NCI-H1417 treated with DMSO at 0.1 percent for 48 hours (cell line): ENCODE measurements at places on chromosomes 6 and 20.

- no peak for DNase-seq
Measured at GRCh38 chr6:28695715-28696114, 170.0 kb downstream of the GPX5 start.

GRCh38 chr20:15336536-15336935, 999.1 kb upstream of the FLRT3 start:
- DNase-seq = no peak

GRCh38 chr6:34102696-34103095, 43.2 kb downstream of the GRM4 start:
- no peak for DNase-seq

GRCh38 chr6:17439243-17439993, 46.0 kb downstream of the CAP2 start:
- no peak for DNase-seq

- DNase-seq = no peak
Measured at GRCh38 chr20:62691487-62691886, 17.1 kb upstream of the NTSR1 start.

GRCh38 chr6:49087369-49087768, 375.7 kb downstream of the MMUT start:
- DNase-seq = no peak

- DNase-seq = no peak
Measured at GRCh38 chr6:43014434-43014909, 423 bp downstream of the KLHDC3 start.

DNA sequence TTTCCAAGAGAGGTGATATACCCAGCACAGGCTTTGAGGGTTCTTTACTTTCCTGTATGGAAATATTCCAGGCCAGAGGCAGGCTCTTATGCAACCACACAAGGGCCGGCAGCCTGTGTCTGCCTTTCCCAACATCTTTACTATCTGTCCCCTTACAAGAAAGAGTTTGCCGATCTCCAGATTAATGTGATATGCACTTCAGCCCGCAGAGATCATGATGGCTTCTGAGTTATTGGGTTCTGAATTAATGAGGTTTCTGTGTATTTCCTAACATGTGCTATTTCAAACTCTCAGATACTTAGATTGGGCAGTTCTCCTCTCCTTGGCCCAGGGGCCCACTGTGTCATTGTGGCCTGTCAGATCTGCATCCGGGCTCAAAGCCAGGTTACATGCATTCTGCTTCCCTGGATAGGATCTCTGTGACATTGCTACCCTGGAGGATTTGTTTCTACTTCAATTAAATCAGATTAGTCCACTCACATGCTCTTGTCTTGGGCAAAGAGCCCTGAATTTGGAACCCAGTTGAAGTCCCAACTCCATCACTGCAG, 56.6 kb downstream of the TGM2 start:
- DNase-seq = no peak

DNA sequence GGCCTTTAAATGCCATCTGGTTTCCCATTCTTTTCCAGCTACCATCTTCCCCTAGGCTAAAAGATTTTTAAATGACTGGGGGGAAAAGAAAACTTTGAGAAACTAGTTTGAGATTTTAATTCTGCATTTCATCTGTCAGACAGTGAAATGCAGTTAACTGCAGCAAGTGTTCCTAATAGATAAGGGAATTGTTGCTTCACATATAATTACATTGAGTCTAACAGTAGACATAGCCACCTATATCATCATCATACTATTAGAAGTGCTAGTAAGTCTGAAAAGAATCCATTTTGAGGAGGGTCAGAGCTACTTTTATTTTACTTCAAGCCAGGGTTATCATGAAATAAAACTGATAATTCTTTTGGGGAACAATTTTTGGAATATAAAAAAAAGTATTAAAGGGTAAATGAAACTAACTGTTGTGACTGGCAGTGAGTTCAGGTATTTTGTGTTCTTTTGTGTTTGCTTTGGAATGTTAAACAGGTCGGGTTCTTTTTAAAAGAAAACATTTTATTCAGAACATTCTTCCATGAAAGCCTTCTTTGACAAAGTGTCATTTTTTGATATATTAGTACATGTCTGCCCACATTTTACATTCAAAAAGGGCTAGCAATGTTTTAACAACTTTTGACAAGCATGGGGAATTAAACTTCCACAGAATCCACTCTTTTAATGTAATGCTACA, 170.1 kb downstream of the HS3ST5 start:
- no peak for DNase-seq

DNA sequence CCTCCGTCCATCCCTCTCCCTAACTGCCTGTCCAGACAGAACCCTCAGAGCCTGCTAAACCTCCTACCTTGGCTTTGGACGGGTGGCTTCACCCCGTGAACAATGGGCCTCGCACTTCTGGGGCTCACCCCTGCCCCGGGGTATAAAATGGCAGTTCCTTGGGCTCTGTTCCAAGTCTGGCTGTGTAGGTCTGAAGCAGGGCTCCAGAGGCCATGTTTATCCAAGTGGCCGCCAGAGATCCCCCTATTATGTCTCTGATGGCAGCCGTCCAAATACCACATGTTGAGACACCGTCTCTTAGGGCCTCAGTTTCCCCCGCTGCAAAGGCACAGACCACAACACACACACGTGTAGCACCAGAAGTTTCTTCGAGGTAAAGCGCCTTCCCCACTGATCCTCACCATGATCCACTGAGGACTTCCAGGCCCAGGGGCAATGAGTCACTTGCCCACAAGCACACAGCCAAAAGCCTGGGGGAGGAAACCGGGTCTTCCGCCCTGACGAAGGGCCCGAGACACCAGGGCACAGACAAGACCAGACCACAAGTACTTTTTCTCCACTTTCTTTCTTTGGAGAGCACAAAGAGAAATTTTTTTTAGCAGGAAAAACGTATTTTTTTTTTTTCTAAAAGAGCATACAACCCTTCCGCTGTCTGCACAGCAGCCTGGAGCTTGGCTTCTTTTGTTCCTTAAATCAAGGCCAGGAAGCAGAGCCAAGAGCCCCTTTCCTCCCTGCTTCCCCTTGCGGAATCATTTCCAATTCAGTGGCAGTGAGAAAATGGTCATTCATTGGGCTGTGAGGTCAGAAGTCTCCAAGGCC, 11.8 kb downstream of the CPNE5 start:
- DNase-seq = no peak

- DNase-seq = no peak
Measured at GRCh38 chr6:22320750-22321149, 23.9 kb upstream of the PRL start.

DNA sequence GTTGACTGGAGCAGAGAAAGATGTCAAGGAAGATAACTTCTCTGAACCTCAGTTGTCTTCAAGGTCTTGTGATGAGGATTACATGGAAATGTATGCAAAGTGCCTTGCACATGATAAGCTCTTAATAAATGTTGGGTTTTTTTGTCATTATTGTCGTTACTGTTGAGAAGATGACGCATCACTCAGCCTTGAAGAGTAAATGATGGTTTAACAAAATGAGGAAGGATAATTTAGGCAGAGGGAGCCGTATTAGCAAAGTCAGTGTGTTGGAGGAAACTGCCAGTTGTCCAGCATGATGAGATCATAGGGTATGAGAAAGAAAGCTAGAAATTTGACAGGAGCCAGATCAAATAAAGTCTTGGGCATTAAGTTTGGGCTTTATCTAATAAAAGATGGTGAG, 8.8 kb upstream of the SUPT3H start:
- DNase-seq = no peak

- DNase-seq = peak; percentile 14
Measured at GRCh38 chr20:36235892-36236785, at the start of gene AAR2. AAR2 (plus strand) TSS chr20:36236478; CDS start chr20:36239869, 3,391 bp downstream.

DNA sequence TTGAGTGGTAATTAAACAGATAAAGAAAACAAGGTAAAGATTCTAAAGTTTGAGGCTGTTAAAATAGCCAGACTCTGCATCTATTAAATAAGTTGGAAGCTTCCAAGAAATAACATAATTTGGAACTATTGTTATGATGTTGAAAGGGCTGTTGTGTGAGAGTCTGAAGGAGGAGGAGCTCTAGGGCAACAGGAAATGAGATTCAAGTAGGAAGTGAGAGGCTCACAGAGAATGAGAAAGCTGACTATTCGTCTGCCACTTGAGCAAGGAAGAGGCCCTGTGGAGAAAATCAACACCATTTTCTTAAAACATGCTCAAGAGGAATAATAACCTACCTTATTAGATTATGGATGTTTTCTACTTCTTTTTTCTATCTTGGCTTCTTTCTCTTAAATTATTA, 185.2 kb downstream of the SLC24A3 start:
- no peak for DNase-seq
